D721Med (cell line): ENCODE measurements at places on chromosomes 5 and 9.

DNA sequence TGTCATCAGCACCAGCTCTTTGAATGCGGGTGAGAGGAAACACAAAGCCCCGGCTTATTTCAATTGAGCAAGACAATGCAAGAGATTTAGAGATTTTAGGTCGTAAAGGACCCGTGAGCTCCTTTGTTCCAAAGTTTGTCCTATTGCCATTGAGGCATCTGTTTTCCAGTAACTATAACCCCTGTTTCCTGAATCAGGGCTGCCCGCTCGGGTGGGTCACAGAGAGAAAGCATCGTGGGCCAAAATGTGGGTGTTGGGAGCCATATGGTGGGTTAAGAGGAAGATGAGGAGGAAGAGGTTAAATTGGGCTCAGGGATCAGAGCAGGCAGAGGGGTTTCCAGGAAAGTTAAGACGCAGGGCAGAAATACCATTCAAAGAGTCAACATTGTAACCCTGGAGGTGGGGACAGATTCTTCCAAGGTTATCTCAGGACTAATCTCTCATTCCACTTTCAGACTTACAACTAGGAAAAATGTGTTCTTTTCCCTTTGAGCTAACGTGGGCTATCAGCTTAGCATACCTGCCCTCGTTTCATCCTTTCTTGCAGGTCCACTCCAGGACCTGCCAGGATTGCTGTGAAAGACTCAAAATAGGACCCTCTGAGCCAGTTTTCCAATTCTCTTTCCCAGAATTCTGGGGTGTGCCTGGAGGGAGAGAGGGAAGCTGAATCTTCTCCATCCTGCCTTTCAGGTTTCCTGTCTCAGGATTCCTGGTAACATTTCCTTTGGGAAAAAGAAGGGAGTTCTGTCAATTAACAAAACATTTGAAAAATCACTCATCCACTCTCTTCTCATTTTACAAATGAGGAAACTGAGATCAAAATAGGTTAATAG, 95.5 kb upstream of the TAF11L2 start:
- no peak for DNase-seq

GRCh38 chr5:174503461-174504265, 220.7 kb upstream of the MSX2 start:
- no peak for DNase-seq

GRCh38 chr5:165232509-165233028, 1727.2 kb downstream of the MAT2B start:
- no peak for DNase-seq

GRCh38 chr5:172881691-172882370, 47.8 kb downstream of the ERGIC1 start:
- no peak for DNase-seq

GRCh38 chr5:151620461-151620840, 29.3 kb upstream of the FAT2 start:
- DNase-seq, result no peak

- DNase-seq, result no peak
These were observed 20.9 kb upstream of the ASTN2 start for GRCh38 chr9:117435630-117436261.
